ENCODE measurements at places on chromosomes 16 and 17. TPM values are rescaled to one million over a fixed set of nuclear protein-coding genes. Genes with fewer than 3 reads are reported as not detected.

Gene CES2
- polyA plus RNA-seq: 49.6 TPM

DNA sequence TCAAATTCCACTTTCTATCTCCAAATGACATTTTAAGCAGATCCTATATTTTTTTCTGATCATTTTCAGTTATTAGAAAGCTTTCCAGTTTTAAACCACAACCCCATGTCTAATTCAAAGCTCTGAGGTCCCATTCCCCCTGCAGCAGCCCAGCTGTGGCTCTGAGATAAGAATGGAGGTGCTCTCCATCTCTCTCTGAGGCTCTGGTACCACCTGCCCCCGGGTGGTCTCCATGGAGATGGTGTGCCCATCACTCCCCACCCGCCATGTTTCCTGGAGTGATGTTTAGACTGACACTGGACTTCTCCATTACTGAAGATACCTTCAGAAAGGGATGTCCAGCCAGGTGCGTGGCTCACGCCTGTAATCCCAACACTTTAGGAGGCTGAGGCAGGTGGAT, 68.1 kb upstream of the SEC14L1 start:
- no peak for DNase-seq

Gene SDR42E2
- polyA plus RNA-seq: 0.27 TPM

- DNase-seq: no peak
These were observed 244.7 kb downstream of the RBFOX3 start for GRCh38 chr17:79365836-79366770.

DNA sequence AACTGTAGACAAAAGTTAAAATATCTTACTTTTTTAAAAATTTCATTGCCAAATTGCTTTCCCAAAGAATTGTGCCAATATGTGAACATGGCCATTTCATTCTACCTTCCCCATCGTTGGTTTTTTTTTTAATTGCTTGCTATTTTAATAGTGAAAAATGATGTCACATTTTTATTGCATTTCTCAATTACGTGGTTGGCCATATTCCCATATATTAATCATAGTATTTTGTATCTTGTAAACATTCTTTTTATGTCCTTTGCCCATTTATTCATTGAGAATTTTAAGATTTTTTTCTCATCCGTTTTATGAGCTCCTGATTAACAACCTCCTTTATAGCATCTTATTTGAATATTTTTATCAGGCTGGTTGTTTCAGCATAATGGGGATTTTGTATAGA, 7.2 kb downstream of the OMG start:
- no peak for DNase-seq

DNA sequence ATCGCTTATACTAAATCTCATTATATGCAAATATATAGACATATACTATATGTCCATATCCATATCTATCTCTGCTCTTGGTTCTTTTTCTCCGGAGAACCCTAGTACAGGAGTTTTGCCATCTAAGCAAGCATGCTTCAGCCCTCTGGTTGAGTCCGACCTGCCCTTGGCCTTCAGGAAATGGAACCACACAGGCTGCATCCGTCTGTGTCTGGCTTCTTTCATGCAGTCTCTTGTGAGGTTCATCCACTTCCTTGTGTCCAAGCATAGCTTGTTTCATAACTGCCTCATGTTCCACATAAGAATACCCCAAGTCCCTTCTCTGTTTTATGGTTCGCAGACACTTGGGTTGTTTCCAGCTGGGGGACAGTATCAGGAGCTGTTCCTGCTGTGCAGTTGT, 16.8 kb downstream of the SNX20 start:
- no peak for DNase-seq

DNA sequence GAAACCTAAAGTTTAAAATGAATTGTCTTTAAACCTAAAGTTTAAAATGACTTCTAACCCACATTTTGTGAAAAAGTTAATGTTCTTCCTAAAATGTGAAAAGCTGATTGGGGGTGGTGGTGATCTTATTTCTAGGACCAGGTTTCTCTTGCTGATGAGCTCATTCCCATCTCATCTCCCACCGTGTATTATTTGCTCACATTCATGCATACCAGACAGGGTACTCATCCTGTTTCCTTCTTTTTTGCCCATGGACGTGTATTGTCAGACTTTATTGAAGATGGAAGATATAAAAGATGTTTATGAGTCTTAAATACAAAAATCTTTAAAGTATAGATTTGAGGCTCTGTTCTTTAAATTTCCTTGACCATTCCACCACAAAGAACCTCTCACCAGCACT, 70.1 kb upstream of the MPHOSPH6 start:
- no peak for DNase-seq

Gene C16orf96
- polyA plus RNA-seq: 0.43 TPM

Gene CES4A
- polyA plus RNA-seq: 12.3 TPM

Gene PLCG2
- polyA plus RNA-seq: 40.6 TPM

- DNase-seq: no peak
These were observed 87.8 kb downstream of the ZFHX3 start for GRCh38 chr16:72960101-72960500.
